Activated T-helper 1 cell treated with anti-CD3 and anti-CD28 coated beads, Interleukin-2, amount 50 U/mL, for 16 hours (primary cell): ENCODE measurements at places on chromosomes 1 and 21.
A peak's percentile ranks its signal among the peaks of the same experiment; 100 is the strongest.

- peak; percentile 43 for DNase-seq
These were observed 19.4 kb upstream of the KIF21B start for GRCh38 chr1:201042779-201043461.

DNA sequence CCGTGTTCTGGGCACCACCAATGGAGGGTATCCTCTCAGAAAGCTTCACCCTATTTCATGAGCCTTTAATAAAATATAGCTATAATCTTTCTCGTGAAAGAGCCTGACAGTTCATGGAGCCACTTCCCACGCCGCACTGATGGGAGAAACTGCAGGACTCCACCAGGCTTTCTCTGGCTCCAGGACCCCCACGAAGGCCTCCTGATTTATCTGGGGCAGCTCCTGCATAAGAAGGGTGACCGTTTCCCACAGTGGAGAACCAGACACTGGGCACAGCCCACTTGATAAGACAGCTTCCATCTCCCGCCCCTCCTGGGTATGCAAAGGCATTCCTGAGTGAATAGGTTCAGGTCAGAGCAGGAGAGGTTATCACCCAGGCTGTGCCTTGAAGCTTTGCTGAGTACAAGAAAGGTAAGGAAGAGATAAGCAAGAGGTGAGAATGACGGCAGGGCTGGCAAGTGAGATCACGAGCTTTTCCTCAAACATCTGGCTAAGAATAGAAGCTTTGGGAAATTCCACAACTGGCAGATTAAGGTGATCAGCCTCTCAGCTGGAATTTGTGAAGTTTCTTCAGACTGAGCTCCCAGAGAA, 499.8 kb downstream of the KIF26B start:
- no peak for DNase-seq

DNA sequence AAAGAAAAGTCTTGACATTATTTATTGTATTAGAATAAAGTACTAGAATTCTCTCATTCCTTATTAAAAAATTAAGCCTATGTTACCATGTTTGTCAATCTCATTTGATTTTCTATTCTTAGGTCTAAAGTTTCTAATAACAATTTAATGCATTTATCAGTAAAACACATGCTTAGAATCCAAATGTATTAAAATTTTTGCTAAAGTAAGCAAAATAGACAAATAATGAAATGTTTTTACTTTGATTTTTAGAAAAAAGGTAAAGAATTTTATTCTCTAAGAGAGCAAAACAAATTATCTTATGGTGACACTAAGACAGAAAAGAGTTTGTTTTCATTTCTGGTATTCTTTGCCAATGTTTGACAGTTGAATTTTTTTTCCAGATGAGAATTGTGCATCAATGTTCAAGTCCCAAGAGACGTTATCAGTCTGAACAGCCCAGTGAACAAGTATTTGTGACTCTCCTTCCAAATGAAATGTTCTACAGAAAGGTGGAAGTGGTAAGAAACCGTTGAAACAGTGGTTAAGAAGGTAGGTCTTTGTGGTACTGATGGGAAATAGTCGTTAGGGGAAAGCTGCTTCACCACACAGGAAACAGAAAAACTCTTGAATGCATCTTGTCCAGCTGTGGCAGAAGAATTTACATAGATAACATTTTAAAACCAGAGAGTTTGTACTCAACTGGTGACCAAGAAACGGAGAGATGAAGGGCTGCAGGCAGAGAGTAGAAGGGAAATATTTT, 402.5 kb downstream of the PTPRC start:
- no peak for DNase-seq

GRCh38 chr1:40825435-40825788, 36.8 kb downstream of the CITED4 start:
- DNase-seq, result no peak

- DNase-seq, result no peak
These were observed 142.3 kb upstream of the SAMSN1 start for GRCh38 chr21:14688412-14688811.

GRCh38 chr1:150456146-150456647, 31.0 kb upstream of the TARS2 start:
- DNase-seq, result no peak

- DNase-seq, result no peak
These were observed 207.5 kb downstream of the KCNT2 start for GRCh38 chr1:196400478-196401451.

GRCh38 chr1:97163591-97164275, 442.1 kb downstream of the PTBP2 start:
- no peak for DNase-seq

GRCh38 chr21:26844258-26845065, 747 bp downstream of the ADAMTS1 start:
- no peak for DNase-seq

GRCh38 chr1:80054129-80054528, 1047.6 kb upstream of the ADGRL4 start:
- no peak for DNase-seq

GRCh38 chr1:10208537-10208936, 1.8 kb upstream of the KIF1B start:
- no peak for DNase-seq

DNA sequence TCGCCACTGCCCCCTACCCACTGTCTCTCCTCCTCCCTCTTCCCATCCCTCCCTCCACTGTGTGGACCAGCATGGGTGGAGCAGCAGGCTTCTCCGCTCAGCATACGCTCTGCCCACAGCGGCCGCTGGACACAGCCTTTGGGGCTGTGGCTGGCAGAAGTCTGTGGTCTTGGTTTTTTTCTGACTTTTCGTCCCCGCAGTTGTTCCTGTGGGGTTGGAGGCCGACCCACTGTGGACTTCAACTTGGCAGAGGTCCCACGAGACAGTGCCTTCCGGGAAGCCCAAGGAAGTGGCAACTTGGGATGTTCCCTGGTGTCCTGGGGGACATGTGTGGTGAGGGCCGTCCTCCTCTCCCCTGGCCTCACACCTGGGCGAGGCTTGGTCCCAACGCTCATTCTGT, 162.5 kb upstream of the C1orf174 start:
- DNase-seq, result no peak

DNA sequence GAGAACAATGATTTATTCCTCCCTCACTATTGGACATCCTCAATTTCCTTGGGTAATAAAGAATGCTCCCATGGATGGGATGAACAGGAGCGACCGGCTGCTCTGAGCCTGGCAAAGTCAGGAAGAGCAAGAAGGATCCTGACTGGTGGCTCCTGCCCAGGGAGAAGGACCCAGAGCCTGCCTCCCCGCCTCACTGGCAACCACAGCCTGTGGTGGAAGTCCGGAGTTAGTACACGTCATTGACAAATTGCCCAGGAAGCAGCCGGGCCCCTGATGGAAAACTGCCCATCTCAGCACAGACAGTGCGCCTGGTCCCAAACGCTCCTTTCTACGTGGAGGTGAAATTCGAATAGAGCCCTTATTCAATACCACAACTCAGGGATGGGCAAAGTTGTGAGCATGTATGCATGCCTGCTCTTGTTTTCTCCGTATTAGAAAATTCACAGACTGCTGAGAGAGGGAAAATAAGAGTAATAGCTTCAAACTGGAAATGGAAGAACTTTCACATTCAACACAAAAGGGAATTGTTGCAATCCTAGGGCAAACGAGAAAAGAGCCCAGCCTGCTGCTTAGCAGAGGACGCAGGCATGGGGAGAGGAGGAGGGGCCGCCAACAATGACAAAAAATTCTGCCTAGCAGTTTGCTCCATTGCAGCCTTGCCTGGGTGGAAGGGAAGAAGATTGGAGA, 397.1 kb upstream of the VAMP3 start:
- DNase-seq, result no peak

DNA sequence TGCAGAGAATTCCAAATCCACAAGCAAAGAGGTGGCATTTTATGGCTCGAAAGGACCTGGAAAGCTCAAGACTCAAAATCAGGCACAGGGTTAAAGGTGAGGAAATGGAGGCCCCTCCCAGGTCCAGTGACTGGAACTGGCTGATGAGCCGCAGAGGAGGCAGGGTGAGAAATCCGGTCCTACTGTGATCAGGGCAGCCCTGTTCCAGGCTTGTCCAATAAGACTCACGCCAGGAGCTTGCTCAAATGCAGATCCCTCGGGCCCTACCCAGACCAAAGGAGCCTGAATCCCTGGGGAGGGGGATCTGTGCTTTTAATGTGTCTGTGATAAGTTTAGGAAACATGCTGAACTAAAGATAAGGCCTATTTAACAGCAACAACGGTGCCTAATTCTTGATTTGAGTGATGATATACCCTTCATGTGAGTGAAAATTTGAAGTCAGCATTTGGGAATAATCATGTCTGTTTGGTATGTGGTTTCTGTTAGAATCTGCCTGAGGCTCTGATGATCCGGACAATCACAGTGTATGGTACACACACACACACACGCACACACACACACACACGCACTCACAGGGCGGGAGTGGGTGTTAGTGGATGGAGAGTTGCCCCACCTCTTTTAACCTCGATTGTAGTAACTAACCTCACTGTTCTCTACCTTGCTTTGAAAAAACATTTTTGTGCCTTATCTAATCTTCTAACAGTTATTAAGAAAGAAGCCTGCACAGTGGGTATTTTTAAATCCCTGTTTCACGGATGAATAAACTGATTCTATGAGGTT, 54.1 kb upstream of the LYST start:
- DNase-seq, result no peak
